ENCODE measurements at places on chromosomes 5 and 9.

DNA sequence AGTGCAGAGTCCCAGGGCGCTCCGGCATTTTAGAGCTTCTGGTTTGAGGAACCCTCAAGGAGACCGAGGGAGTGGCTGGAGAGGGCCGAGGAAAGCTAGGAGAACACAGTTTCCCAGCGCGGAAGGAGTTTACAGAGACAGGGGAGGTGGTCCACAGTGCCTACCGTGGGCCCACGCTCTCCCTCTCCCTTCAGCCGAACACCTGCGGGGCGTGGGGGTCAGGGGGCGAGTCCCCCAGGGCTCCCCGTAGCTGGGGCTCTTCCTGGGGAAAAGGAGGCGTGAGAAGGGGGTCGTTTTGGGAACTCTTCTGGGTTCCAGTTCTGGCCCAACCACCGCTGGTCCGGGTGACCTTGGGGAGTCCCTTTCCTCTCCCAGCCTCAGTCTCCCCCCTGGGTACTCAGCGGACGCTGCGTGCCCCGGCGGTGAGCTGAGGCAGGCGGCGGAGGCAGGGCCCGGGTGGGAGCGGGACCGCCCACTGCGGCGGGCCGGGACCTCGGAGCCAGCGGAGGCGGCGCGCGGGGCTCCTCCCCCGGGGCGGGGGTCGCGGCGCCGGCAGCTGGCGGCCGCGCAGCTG, 368 bp upstream of the FRMPD1 start:
- no peak for DNase-seq

DNA sequence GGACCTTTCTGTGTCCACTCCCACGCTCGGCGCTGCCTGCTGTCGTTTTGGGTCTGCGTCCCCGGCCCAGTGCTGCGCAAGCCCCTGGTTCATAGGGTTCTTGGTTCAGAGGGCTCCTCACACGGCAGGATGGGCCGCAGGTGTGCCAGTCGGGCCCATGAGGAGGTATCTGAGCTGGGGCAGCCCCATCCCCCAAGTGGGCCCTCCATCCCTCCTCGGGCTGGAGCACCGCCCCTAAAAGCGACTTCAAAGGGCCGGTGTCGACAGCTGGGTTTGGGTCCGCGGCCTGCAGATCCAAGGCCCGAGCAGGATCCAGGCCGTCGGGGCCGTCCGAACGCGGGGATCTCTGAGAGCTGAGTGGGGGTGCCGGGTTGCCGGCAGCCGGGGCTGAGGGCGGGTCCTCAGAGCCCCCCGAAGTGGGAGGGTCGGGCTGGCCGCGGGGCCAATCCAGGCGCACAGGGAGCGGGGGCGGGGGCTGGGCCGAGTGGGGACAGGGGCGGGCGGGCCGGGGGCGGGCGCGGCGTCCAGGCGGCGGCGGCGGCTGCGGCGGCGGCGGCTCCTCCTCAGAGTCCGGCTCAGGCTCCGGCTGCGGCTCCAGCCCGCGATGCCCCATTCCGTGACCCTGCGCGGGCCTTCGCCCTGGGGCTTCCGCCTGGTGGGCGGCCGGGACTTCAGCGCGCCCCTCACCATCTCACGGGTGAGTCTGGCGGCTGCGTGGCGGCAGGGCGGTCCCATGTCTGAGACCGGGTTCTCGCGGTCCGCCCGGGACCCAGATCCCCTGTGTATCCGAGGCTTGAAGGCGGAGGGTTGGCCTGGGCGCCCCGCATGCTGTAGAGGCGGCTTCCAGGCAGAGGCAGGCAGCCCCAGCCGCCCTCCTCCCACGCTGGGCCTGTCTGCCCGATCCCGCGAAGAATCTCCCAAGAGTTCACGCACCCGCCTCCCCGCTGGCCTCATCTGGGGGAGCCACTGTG, at the start of gene PDLIM4:
PDLIM4 (plus strand) TSS at position 566 of the 971 bp plus-strand sequence; CDS start at position 605, 39 bp downstream.
- no peak for DNase-seq

DNA sequence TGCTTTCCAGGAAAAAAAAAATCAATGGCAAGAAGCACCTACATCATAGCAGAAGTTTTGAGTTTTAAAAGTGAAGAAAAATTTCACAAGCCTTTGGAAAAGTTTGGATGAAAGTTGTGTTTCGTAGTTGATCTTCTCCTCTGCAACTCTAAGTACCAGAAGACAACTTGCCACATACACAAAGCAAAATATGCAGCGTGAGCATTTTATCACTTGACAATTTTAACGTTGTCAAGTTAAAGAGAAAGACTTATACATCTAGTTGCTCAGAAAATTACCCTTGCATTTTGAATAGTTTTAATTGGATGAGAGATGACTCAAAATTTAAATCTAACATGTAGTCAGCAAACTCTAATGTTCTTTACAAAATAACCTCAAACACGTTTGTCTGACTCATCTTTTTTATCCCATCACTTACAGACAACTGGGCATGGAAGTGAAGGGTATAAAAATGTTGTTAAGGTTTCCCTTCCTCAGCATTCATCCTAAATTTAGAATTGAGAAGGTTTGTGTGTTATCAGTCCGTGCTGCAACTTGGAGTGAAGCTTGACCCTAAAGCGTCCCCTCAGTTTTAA, 213.4 kb downstream of the MARCHF11 start:
- no peak for DNase-seq

GRCh38 chr9:77991191-77991590, 40.4 kb downstream of the GNAQ start:
- no peak for DNase-seq

GRCh38 chr9:120783602-120784047, 9.6 kb downstream of the FBXW2 start:
- DNase-seq, result peak; percentile 40

DNA sequence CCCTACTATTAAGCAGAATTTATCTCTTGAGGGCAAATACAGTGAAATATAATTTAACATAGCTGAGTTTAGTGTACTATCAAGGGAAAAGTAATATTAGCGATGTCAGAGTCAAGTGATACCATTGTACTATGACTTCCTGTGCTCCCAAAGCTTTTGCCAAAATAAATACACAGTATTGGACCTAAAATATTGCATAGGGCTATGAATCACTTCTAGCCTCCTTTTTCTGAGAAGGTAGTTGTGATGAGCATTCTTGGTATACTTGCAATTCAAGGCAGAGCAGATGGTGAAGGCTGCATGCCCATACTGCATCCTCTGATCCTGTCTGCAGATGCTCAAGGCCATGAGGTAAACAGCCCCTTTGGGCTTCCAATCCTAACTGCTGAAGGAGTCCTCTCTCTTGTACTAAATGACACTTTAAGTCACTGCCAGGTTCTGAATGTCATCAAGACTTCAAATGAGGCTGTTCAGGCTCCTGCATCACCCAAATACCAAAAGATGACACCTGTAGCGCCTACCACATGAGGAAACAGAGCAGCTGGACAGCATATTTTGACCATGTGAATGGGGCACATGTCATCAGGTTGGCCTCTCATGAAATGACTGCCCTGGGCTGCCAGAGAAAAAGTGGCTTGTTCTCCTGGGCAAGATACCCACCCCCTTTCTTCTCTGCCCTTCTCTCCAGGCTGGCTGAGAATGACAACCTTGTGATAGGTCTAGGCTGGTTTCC, 29.7 kb upstream of the PPP2CA start:
- DNase-seq, result no peak

DNA sequence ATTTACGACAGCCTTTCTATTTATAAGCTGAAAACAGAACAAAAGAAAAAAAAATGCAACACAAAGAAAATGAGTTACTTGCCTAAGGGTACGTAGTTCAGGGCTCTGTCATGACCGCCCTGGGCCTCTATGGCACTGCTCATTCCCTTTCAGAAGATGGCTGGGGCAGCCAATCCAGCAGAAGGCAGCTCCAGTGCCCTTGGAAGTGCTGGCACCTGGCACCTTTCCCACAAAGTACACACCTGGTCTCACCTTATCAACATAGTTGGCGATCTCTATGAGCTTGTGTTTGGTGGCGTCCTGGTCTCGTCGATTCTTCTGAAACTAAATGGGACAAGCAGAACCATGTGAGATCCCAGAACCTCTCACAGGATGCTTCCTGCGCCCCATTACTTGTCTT, 53.2 kb downstream of the NIPAL4 start:
- no peak for DNase-seq

DNA sequence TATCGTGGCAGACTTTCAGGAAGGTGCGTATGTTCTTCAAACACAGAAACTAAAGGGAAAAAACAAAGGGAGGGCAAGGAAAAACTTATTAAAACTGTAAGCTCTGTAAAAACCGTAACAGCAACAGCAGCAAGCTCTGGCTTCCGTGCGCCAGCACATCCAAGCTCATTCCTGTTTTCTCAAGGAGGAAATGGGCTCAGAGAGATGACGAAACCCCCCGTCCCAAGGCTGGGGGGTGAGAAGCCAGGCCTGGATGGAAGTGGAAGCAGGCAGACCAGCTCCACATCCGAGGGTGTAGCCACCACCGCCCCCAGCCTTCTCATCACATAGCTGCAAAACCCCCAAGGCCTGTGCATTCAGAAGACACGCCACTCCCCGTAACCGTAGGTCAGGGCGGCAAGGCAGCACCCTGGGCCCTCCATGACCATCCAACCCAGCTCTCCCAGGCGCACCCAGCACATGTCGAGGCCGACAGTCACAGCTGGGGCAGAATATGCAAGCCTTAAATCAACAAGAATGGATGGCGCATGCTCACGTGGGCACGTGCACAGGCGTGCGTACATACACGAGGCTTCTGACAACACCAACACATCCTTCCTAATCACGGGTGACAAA, 52.8 kb downstream of the VAV2 start:
- DNase-seq, result no peak

DNA sequence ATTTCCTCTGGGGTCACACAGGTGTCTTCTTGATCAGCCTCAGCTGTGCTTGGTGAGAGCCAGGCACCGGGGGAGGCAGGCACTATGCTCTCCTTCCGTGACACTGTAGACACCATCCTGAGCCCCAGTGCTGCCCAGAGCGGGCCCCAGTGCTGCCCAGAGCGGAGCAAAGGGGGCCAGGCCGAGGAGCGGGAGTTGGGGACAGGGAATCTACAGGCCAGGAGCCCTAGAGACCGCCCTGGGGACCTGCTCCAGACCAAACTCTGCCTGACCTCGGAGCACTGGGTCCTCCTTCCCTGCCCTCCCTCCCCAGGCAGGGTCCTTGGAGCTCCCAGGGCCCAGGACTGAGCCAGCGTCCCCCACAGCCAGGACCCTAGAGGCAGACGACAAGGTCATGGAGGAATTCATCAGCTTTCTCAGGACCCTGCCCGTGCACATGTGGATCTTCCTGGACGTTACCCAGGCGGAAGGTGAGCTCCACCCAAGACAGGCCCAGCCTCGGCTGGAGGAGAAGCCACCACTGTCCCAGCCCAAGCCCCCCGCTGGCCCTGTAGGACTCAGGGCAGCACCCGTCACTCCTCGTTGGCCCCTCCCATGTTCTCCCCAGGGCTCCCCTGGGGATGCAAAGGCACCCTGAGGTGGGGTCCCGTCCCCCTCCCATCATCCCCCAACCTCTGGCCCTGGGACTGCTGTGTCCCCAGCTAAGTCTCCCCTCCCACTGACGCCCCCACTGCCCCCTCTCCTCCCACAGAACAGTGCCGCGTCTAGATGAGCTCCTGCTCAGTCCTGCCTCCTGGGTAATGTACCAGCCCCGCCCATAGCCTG, 30.2 kb downstream of the PAEP start:
- DNase-seq, result no peak

DNA sequence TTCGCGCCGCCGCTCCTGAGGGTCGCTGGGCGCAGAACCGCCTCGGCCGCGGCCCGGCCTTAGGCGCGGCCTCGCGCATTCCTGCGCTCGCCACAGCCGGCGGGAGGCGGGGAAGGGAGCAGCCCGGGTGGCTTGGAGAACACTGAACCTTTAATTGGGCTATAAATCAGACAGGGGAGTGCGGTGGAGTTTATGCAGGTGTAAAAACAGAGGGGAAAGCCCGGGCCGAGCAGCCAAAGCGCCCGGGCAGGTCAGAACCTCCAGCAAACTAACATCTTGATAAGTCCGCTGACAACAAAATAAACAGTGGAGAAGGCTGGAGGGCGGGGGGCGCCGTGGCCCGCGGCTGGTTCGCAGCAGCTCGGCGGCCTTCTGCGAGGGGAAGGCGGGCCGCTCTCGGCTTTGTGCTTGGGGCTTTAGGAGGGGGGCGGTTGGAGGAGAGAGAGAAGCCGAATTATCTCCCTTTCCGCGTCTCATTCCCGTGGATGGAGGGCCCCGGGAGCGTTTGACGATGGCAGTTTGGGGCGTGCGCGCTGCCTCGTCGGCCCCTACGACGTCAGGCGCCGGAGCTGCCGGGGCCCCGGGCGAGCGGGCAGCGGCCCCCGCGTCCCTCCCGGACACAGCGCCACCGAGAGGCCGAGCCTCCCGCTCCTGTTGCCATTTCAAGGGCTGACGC, 11.3 kb downstream of the FOXD1 start:
- DNase-seq, result peak; percentile 88

DNA sequence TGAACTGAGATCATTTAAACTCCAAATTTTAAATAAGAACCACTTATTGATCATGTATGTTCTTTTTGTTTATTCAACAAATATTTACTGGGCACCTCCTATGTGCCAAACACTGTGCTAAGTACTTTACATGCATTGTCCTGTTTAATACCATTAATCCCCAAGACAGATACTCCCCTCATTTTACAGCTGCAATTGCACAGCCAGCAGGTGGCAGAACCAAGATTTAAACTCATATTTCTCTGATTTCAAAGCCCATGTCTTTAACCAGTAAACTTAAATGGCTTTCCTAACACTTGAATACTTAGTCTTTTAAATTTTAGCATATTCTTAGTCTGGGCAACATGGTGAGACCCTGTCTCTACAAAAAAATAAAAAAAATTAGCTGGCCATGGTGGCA, 43.4 kb upstream of the KIAA1958 start:
- DNase-seq, result peak; percentile 16

DNA sequence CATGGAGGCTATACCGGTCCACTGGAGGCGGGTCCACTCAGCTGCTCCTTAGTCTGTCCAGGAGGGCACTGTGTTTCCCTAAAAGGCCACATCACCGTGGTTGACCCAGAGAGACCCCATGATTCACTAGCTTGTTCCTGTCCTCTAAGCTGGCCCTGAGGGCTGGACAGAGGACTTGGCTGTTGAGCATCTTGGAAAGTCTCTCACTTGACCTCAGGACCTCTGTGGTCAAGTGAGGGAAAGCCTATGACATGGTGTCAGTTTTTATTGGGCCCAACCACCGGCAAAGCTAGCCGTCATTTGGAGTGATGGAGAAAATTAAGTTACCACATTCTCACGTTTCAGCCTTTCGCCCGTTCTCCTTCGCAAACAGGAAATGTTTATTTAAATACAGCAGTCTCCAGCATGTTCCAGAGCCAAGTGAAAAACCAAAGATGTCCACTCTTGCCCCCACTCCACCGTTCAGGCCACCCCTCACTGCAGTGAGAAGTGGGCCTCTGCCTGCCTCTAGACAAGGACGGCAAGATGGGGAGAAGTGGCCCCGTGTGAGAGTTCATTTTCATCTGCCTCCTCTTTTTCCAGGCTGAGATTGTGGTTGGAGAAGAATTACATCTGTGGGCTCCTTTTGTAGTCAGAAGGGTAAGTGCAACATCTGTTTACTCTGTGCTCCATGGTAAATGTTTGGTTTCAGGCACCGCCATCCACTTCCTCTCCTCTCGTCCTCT, 4.4 kb downstream of the SLIT3 start:
- no peak for DNase-seq

GRCh38 chr5:124905256-124906130, 159.1 kb upstream of the ZNF608 start:
- no peak for DNase-seq

- DNase-seq, result peak; percentile 8
These were observed 166.6 kb downstream of the SMARCA2 start for GRCh38 chr9:2181792-2182191.

- no peak for DNase-seq
These were observed 214.7 kb downstream of the GAS1 start for GRCh38 chr9:86732514-86733171.
